ENCODE measurements at places on chromosomes 16 and 17. TPM values are rescaled to one million over a fixed set of nuclear protein-coding genes. Genes with fewer than 3 reads are reported as not detected.

The KRT39 gene
- total RNA-seq: 0.36 TPM

The HOXB7 gene
- not detected for total RNA-seq

The KRT15 gene
- 0.72 TPM for total RNA-seq

The CES3 gene
- total RNA-seq: not detected

The SLC4A1 gene
- total RNA-seq: not detected

The KCNAB3 gene
- total RNA-seq: under 0.01 TPM

DNA sequence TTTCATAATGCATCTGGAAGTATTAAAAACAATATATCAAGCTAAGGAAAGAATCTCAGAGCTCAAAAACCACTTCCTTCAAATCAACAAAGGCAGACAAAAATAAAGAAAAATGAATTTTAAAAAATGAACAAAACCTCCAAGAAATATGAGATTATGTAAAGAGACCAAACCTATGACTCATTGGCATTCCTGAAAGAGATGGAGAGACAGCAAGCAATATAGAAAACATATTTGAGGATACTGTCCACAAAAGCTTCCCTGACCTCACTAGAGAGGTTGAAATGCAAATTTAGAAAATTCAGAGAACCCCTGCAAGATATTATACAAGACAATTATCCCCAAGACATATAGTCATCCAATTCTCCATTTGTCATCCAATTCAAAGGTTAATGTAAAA lies 311.3 kb upstream of the SOX9 start:
- DNase-seq: no peak

GRCh38 chr17:20999044-20999573 lies 43.7 kb downstream of the USP22 start:
- peak; percentile 95 for DNase-seq

DNA sequence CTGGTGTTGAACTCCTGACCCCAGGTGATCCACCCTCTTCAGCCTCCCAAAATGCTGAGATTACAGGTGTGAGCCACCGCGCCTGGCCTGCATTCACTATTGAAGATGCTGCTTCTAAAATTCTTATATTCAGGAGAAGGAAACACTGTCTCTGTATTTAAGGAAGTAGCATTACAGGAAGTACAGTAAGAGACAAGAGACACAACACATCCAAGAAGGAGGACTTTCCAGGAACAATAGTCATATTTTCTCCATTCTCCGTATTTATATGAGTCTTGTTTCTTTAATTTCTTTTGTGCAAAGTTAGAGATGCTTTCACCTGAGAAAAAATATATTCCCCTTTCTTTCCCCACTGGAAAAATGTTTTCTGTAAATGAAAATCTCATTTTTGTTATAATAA lies 18.3 kb upstream of the ABCA3 start:
- DNase-seq: no peak

DNA sequence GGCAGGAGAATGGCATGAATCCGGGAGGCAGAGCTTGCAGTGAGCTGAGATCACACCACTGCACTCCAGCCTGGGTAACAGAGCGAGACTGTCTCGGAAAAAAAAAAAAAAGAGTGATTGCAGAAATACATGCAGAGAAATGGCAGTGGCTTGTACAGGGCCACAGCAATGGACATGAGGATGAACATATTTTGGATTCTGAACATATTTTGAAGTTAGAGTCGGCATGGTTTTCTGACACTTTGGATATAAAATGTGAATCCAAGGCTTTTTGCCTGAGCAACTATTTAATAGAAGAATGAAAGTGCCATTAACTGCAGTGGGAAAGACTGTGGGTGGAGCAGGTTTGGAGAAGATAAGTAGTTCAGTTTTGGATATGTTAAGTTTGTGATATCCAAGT lies 35.8 kb downstream of the CPD start:
- DNase-seq: no peak

DNA sequence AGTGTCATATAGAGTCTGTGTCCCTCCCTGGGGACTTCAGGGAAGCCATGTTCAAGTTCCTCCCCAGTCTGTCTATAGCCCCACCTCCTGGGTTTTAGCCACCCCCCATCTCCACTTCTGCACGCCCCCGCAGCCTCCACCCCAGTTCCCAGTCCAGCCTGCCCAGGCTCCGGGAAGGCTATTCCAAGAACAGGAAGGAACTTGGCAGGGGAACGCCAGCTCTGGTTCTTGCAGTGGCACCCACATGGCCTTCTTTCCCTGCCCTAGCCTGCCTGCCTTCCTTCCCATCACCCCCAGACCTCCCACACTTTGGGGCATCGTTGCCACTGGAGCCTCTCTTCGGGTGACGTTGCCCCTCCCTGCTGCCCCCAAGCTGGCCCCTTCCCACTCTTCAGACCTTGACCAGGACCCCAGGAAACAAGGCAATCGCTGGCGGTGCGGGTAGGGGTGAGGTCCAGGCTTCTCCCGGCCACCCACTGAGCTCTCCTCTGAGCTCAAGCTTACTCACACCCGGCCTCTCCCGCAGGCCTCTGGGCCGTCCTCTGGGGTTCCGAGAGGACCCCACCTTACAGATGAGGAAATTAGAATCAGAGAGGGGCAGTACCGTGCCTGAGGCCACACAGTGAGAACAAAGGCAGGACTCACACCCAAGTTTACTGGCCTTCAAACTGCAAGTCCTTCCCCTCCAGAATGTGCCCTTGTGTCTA lies 9.2 kb upstream of the CES4A start:
- peak; percentile 84 for DNase-seq

GRCh38 chr16:15788846-15789239 lies 68.0 kb downstream of the MYH11 start:
- no peak for DNase-seq

DNA sequence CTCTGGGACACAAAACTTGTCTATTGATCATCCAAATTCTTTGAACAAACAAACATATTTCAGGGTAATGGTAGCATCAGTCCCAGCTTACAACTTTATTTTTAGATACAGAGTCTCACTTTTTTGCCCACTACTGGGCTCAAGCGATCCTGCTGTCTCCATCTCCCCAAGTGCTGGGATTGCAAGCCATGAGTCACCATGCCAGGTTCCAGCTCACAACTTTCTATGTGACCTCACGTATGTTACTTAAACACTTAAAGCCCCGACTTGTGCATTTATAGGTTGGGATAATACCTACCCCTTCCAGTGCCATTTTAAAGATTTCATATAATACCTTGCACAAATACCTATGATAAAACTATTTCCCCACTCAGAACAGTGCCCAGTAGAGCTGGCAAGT lies 42.0 kb upstream of the KSR1 start:
- DNase-seq: no peak

GRCh38 chr17:35890774-35891155 lies 10.6 kb upstream of the CCL5 start:
- DNase-seq: no peak

GRCh38 chr16:29745853-29746345 lies at the start of gene C16orf54:
C16orf54 (minus strand) TSS chr16:29745990; CDS start chr16:29744951, 1,039 bp downstream.
- no peak for DNase-seq

DNA sequence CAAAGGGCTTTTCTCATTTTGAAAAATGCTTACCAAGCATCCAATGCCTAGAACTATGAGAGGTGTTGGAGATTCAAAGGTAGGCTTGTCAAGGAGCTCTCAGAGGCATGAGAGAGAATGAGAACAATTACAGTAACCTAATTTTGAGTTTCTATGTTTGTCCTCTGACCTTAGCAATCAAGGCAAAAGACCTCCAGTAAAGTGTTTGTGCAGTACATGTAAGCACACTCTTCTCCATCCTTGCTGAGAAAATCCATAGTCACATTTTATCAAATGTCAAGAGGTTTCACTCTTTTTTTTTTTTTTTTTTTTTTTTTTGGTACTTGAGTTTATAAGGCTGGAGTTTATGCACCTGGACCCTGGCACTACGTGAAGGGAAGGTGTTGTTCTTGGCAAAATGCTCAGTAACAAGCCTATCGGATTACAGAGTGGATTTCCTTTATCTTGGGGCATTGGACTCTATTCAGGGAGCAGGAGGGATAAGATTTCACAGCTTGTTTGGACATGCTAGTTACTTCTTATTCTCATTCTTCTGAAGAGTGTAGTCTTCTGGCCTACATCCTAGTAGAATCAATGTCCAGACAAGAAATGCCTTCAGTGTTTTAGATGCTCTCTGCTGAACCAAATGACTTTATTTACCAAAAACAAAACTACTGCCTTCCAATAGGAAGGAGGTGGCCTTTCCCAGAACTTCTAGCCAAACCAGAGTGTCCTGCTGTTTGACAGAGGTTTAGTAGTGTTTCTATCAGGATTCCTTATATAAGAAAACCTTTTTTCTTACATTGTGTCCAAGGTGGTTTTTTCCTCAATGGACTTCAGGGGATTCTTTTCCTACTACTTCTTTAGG lies 21.9 kb downstream of the KCNJ2 start:
- peak; percentile 52 for DNase-seq

DNA sequence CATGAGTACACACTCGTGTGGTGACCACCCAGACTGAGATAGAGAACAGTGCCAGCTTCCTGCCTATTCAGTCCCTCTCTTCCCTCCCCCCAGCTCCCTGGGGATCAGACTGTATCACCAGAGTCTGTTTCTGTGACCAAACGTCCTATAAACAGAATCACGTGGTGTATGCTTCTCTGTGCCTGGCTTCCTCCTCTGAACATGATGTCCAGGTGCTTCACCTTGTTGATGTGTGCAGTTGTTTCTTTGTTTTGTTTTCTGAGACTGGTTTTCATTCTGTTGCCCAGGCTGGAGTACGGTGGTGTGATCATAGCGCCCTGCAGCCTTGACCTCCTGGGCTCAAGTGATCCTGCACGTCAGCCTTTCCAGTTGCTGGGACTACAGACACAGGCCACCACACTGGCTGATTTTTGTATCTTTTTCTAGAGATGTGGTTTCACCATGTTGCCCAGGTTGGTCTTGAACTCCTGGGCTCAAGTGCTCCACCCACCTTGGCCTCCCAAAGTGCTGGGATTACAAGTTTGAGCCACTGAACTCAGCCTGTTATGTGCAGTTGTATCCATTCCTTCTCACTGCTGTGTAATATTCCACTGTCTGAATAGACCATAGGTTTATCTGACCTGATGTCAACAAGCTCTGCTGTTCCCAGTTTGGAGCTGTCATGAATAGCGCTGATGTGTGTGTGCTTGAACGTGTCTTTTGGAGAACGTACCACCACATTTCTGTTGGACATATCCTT lies 28.9 kb upstream of the PRM1 start:
- peak; percentile 80 for DNase-seq

- DNase-seq: peak; percentile 93
Measured at GRCh38 chr16:88783391-88784073, 1.5 kb downstream of the PIEZO1 start.

GRCh38 chr16:25340973-25341372 lies 83.3 kb upstream of the ZKSCAN2 start:
- DNase-seq: no peak

DNA sequence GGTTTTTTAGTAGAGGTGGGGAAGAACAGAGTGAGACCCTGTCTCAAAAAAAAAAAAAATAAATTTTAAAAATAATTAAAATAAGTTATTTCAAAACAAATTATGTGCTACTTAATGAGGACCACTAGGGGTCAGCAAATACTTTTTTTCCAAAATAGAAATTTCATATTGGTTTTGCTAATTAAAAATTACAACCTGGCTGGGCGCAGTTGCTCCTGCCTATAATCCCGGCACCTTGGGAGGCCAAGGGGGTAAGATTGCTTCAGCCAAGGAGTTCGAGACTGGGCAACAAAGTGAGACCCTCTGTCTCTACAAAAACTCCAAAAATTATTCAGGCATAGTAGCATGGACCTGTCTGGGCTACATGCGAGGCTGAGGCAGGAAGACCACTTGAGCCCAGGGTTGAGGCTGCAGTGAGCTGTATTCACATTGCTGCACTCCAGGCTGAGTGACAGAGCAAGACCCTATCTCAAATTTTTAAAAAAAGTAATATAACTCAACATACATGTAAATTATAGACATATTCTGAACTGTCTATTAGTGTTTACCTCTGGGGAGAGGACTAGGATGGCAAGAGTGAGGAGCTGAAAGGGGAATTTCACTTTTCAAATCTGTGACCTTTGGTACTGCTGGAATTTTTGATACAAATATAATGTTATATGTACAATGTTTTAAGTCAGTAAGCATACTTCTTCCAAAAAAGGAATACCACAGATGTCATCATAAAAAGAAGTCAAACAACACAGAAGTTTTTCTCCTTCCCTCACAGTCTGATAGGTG lies 8.1 kb downstream of the MEIOB start:
- no peak for DNase-seq

DNA sequence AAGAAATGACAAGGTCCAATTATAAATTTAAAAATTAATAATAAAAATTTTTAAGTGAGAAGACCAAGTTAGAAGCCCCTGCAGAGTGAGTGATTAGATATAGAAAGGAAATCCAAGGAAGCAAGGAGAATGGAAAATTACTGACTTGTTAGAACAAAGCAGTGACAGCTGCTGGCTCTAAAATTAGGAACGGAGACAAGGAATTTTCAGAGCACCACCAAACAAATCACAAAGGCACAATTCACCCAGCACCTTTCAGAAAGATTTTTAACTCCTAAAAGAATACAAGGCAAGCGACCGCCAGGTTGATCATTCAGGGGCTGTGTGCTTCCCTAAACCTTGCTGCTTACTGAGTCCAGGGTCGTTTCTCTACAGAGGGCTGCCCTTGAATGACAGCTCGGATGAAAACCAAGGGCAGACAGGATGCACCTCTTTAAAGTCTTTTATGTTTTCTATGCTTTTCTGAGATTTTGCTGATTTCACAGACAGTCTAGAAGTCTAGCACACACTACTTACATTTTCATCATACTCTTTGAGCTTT lies 45.4 kb upstream of the GINS3 start:
- no peak for DNase-seq

DNA sequence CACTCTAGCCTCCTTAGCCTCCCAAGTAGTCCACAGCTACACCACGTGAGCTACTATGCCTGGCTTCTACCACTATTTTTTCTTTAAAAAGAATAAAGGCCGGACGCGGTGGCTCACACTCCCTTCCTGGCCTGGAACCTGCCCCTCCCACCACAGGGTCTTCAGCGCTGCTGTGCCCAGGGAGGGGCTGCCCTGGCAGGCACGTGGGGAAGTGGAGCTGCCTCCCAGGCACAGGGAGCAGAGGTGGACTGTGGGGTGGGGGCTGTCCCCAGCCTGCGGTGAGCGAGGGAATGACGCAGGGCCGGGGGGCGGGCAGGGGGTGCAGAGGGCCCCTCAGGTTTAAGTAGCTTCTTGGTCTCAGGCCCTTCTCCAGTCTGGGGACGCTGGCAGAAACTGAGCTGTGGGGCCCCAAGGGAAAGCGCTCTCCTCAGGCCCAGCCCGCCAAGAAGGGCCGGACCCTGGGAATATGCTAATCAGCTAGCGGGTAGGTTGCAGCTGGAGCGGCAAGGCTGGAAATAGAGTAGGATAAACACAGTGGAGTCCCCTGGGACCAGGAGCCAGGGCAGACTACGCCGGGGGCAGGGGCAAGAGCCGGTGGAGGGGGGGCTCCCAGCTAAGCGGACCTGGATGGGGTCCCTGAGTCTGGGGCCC lies 46.8 kb downstream of the TIMM22 start:
- peak; percentile 85 for DNase-seq

- DNase-seq: no peak
Measured at GRCh38 chr16:71565812-71566700, 10.8 kb downstream of the TAT start.

GRCh38 chr16:49672753-49673152 lies 183.2 kb downstream of the ZNF423 start:
- DNase-seq: no peak

Data from osteoblast (primary cell).